ENCODE measurements at places on chromosomes 6 and 20.

DNA sequence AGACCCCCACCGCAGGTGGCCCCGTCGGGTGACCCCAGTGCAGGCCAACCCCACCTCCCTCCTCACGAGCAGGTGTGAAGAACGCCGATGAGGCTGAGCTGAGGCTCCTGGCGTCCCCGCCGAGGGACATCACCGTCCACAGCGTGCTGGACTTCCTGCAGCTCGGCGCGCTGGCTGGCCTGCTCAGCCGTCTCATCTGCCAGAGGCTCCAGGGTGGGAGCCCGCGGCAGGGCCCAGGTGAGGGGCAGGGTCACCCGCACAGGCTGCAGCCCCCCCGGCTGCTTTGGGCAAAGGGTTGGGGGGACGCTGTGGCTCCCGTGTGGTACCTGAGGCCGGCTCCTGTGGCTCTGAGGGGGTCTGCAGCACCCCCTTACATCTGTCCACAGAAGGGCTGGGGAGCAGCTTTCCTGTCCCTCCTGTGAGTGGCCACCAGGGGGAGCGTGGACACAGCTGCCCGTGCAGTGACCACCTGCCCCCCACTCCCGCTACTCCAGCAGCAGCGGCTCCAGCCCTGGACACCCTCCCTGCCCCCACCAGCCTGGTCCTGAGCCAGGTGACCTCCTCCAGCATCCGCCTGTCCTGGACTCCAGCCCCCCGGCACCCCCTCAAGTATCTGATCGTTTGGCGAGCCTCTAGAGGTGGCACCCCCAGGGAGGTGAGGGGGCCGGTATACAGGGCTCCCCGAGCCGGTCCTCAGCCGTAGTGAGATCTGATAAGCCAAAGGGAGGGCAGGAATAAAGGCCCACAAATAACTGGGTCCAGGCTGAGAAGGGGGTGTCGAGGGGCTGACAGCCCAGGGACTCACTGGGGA, 16.5 kb downstream of the COL20A1 start:
- peak; percentile 32 for DNase-seq

- DNase-seq, result no peak
Measured at GRCh38 chr6:44576132-44576631, 188.7 kb downstream of the CDC5L start.

DNA sequence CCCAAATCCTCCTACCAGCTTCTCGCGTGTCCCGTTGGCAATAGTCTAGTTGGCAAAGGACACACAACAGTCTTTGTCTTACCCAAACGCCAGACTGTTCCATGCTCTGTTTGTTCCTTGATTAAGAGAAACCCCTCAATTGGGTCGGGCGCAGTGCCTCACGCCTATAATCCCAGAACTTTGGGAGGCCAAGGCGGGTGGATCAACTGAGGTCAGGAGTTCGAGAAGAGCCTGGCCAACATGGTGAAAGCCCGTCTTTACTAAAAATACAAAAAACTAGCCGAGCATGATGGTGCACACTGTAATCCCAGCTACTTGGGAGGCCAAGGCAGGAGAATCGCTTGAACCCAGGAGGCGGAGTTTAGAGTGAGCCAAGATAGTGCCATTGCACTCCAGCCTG, 153.7 kb downstream of the GRM4 start:
- DNase-seq, result no peak

GRCh38 chr6:22227824-22228610, 68.8 kb downstream of the PRL start:
- no peak for DNase-seq

- DNase-seq, result no peak
Measured at GRCh38 chr6:24551139-24551538, 56.4 kb downstream of the ALDH5A1 start.

DNA sequence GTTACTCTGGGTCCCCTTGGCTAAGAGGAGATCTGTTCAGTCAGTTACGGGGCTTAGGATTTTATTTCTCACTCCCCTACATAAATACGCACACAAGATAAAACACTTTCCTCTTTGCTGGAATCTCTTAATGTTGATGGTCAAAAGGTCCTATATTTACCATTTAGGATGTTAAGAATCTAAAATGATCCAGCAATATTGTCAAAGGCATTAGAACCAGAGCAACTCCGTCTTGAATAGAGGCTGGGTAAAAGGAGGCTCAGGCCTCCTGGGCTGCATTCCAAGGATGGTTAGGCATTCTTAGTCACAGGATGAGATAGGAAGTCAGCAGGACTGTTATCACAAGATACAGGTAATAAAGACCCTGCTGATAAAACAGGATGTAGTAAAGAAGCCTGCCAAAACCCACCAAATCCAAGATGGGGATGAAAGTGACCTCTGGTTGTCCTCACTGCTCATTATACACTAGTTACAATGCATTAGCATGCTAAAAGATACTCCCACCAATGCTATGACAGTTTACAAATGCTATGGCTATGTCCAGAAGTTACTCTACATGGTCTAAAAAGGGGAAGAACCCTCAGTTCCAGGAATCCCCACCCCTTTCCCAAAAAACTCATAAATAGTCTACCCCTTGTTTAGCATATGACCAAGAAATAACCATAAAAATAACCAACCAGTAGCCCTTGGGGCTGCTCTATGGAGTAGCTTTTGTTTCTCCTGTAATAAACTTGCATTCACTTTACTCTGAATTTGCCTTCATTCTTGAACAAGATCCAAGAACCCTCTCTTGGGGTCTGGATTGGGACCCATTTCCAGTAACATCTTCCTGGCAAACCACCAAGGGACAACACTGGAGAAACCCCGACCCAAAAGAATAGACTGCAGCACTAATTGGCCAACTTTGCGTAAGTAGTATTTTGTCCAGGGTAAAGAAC, 107.5 kb downstream of the DTNBP1 start:
- peak; percentile 10 for DNase-seq

GRCh38 chr20:13625304-13625979, 13.3 kb downstream of the TASP1 start:
- no peak for DNase-seq

GRCh38 chr20:39853050-39853449, 836.0 kb downstream of the MAFB start:
- no peak for DNase-seq

- no peak for DNase-seq
Measured at GRCh38 chr6:154567695-154568220, 57.3 kb upstream of the CNKSR3 start.

GRCh38 chr6:51684603-51685002, 402.8 kb downstream of the PKHD1 start:
- DNase-seq, result no peak

DNA sequence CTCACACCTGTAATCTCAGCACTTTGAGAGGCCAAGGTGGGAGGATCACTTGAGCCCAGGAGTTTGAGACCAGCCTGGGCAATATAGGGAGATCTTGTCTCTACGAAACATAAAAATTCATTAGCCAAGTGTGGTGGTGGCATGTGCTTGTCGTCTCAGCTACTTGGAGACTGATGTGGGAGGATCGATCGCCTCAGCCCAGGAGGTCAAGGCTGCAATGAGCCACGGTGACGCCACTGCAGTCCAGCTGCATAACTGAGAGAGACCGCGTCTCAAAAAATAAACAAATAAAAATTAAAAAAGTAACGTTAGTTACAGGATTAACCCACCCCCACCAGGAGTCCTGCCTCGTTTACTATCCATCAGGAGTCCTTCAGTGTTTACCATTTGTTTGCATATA, 345.1 kb downstream of the BTBD3 start:
- no peak for DNase-seq

DNA sequence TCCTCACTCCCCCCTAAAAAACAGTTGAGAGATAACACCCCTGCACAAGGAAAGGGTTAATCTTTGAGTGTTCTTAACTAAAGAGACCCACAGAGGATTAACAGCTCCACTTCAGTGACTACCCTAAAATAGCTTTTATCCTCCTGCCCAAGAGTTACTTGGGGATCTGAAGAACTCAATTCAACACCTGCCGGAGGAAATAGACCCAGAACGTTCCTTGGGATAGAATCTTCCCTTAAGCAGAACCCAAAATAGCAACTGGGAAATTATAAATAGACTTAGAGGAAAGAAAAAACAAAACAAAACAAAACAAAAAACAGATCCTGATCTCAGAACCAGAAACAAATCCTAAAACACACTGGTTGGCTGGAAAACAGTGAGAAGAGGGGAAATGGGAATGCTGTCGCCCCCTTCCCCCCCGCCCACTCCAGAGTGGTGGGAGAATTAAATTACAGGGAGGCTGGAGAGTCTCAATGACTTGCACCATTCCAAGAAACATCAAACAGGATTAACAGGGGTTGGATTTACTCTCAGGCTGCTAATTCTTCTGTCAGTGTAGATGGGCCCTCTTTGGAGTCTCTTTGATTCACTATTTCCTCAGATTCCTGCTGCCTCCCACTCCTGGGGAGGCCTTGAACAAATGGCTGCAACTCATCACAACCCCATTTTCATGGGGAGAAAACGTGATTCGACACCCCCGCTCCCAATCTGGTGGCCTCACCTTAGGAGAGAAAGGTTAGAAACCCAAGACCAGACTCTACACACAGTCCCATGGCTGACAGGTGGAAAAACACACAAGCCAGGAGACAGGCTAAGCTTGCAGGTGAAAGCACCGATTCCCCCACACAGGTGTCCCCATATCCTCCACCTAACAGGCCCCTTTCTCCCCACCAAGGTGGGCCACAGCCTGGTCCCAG, 1.4 kb downstream of the PLAGL2 start:
- DNase-seq, result no peak

- peak; percentile 29 for DNase-seq
Measured at GRCh38 chr6:109381061-109381746, 1.1 kb downstream of the CD164 start.

DNA sequence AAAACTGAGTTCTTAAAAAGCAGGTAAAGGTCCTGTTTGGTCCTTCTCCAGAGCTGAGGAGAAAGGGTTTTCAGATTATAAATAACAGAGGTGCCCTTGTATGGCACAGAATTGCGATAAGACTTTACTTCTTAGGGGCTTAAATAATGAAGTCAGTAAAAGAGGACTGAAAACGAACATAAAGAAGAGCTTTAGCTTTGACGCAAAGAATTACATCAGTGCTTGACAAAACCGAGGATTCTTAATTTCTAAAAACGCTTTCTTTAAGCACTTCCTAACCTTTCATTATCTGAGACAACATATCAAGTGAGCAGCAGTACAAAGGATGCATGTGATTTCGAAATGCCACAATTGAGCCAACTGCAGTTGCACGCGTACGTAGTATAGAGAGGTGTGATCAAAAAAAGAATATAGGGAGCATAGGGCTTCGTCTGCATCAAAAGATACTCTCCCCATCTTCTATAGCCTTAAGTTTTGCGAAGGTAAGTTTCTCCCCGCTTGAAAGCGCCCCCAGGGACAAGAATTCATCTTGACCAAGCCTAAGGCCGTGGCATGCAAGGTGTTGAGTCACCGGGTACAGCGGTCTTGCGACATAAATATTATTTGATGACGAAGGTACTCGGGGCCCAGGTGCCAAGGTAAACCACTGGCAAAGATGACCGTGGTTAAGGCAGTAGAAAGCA, 778 bp upstream of the LOC128125822 start:
- DNase-seq, result peak; percentile 93

DNA sequence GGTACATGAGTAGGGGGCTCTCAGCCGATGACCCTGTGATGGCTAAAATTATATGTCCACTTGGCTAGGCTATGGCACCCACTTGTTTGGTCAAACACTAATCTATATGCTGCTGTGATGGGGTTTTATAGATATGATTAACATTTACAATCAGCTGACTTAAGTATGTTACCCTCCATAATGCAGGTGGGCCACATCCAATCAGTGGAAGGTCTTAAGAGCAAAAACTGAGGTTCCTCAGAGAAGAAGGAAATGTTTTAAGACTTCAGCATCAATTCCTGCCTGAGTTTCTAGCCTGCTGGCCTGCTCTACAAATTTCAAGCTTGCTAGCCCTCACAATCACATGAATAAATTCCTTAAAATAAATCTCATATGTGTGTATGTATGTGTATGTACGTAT, 18.9 kb upstream of the MAK start:
- DNase-seq, result no peak

DNA sequence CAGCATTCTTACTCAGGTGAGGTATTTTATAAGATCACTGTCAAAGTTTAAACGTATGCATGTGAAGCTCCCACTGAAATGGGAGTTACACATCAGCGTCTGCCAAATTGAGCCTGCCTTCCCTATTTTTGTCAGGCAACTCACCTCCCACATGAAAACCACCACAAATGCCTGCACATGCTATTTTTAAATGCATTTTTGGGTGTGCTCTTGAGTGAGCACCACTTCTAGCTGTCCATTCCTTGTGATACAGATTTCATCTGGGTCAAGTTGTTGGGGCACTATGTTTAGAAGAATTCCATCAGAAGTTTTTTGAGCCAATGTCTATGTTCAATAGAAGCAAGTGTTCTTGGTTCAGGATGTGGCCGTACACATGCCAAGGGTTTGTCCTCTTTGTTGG, 71.7 kb upstream of the RIPPLY2 start:
- DNase-seq, result no peak

DNA sequence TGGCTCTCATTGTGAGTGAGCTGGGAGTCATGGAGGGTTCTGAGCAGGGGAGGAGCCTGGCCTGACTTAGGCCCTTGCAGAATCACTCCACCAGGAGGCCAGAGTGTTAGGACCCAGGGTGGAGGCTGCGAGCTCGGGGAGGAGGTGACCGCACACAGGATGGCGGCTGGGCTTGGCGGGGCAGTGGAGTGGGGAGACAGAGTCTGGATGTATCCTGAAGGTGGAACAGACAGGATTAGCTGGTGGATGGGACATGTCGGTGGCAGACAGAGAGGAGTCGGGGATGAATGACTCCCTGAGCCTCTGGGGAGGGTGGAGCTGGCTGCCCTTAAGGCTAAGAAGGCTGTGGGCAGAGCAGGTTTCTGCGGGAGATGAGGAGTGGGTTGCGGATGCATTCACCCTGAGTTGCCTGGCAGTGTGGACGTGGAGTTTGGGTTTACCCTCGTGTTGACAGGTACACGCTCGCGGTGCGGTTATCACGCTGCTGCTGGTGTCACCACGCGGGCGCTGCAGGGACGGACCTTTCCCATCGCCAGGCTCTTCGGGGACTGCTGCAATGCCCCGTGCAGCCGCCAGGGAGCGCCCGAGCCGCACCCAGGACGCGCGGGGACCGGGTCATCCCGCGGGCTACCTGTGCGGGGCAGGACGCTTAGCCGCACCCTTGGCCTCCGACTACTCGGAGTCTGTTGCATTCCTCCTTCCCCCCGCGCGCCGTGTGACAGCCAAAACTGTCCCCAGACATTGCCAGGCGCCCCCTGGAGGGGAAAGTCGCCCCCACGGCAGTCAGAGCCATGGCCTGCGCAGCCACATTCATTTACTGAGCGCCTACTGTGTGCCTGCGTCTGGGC, 43.0 kb upstream of the PTGIS start:
- peak; percentile 77 for DNase-seq

- no peak for DNase-seq
Measured at GRCh38 chr6:54254886-54255285, 53.4 kb upstream of the TINAG start.

- peak; percentile 97 for DNase-seq
Measured at GRCh38 chr20:44728801-44729443, 13.8 kb downstream of the CCN5 start.
